ENCODE measurements at places on chromosomes 6 and 20. TPM values are rescaled to one million over a fixed set of nuclear protein-coding genes. Genes with fewer than 3 reads are reported as not detected.

The MEI4 gene
- not detected for total RNA-seq

DNA sequence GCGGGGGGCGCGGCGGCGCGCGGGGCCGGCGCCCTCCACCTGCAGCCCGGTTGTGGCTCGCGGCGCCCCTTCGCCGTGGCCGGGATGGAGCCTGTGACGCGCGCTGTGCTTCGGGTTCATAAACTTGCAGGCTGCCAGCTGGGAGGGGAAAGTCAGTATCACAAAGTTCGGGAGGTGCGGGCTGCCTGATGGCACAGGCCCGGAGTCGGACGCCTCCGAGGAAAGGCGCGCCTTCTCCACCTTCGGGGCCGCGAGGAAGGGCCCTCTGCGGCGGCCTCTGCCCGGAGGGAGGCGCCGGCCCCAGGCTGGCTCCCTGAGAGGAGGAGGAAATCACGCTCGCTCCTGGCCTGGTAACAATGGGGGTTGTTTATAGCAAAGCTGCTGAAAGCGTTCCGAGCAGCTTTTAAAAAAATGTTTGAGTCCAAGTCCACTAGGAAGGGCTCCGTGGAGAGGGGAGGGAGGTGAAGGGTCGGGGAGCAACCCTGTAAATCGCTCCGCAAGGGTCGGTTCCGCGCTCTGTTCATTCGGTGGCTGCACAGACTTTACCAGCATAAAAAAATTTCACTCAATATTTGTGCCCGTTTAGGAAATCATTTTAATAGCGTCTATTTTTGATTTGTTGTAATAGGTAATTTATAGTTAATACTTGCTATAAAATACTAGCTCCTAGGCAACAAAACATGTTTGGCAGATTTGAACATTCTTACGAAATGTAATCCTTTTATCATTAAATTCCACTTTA lies 1.0 kb downstream of the AFDN start:
- peak; percentile 18 for DNase-seq

The MACROD2 gene
- not detected for total RNA-seq

- DNase-seq: no peak
These were observed 57.0 kb upstream of the FRMD1 start for GRCh38 chr6:168136001-168136400.

- DNase-seq: no peak
These were observed 194.0 kb upstream of the EYA4 start for GRCh38 chr6:133047065-133047665.

The RAB22A gene
- 8.2 TPM for total RNA-seq

- DNase-seq: peak; percentile 44
These were observed 41.1 kb upstream of the MAP3K4 start for GRCh38 chr6:160950507-160950906.

GRCh38 chr6:5986861-5987260 lies 19.9 kb downstream of the NRN1 start:
- DNase-seq: no peak

DNA sequence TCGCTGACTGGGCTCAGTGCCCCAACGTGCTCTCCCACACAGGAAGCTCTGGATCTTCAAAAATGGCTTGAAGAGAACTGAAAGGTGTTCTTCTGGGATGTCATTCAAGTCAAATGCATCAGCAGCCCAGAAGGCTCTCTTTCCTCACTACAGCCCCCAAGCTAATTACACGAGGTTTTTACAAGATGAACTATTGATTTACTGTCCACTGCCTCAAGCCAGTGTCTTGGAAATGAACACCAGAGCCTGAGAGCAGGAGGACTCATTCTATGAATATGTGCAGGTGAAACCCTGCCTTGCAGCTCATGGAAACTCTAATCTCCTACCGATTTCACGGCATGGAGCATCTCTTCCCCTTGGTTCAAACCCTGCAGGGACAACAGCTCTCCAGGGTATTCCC lies 98.9 kb upstream of the CST7 start:
- DNase-seq: no peak

GRCh38 chr20:49647550-49647949 lies 66.1 kb downstream of the B4GALT5 start:
- DNase-seq: peak; percentile 62

DNA sequence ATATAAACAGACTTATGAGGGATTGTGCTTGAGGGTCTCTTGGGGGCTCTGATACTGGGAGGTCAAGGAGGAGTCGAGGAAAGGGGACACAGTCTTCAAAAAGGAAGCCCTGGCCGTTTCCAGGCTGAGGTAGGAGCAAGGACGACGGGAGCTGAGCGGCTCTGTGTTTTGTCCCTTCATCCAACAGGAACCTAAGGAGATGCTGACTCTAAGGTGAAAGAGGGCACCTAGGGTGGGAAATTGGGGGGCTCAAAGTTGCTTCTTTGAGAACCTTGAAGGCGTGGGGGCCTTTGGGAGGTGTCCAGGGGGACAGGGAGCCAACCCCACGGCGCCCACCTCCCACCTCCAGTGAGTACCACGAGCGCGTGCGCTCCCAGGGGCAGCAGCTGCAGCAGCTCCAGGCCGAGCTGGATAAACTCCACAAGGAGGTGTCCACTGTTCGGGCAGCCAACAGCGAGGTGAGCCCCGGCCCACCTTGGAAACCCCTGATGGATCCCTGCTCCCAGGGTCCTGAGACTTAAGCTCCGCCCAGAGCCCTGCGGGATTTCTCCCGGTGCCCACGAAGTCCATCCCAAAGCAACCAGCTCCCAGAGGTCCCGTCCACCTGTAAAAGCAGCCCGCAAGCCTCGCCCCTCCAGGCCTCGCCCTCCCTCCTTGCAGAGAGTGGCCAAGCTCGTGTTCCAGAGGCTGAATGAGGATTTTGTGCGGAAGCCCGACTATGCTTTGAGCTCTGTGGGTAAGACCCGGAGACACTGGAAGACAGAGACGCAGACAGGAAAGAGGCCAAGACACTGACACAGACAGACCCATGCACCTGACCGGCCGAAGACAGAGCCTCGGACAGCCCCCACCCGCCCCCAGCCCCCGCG lies 2.9 kb downstream of the SPAG4 start:
- peak; percentile 23 for DNase-seq

DNA sequence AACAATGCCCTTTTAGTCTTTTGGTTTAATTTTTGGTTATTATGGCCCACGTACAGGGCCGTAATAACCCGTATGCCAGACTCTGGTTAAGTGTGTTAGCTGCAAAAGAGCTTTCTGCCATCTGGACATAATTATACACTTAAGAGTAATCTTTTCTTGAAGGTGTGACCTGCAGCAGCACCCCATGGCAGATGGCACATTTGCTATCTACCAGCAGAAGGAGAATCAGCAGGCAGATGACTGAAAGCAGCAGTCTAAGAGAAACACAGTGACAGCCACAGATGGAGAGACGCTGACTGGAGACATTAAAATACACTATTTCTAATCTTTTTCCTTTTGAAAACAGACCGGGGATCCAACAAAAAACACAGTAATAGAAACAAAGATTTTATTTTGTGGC lies 18.7 kb downstream of the ASF1A start:
- DNase-seq: no peak

DNA sequence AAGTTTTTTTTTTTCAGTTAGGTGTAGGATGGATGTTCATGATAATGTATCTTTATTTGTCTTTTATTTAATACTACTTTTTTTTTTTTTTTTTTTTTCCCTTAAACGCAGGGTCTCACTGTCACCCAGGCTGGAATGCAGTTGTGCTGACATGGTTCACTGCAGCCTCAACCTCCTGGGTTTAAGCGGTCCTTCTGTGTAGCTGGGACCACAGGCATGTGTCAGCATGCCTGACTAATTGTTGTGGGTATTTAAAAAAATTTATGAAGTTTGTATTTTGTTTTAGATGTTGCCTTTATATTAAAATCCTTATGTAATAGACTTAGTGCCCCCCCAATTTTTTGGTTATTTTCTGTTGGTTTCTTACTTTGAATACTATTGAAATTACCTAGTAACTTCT lies 42.6 kb downstream of the NCOA3 start:
- peak; percentile 64 for DNase-seq

DNA sequence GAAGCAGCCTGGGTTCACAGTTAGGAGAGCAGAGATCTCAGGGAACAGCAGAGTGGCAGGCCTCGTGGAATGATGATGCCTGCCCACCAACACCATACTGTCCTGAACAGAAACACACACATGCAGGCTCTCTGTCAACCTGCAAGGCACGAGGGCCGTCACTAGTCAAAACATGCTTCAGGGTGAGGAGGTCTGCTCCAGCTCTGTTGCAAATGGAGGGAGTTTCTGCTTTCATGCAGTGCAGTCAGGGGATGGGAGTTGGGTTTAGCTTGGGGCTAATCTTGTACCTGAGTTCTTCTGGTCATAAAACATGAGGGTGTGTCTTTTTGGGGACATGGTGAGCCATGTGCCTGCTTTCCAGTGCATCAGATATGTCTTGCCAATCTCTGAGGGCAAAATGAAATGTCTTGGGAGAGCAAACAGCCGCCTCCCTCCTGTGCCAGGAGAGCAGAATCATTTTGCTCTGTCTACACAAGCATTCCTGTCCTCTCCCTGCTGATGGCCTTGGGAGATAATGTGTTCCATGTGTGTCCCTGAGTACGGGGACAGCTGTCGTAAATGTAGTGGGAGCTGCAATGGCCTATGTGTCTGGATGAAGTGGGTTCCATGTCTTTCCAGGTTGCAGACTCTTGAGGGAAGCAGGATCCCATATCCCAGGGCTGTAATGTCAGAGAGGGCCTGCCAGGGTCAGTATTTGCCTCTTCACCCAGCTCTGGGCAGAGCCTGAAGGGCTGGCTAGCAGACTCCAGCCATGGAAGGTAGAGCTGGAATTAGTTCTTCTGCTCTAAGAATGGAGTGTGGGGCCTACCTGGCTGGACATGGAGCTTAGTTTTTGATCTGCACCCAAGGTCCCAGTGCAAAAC lies 40.6 kb downstream of the MAFB start:
- DNase-seq: no peak

DNA sequence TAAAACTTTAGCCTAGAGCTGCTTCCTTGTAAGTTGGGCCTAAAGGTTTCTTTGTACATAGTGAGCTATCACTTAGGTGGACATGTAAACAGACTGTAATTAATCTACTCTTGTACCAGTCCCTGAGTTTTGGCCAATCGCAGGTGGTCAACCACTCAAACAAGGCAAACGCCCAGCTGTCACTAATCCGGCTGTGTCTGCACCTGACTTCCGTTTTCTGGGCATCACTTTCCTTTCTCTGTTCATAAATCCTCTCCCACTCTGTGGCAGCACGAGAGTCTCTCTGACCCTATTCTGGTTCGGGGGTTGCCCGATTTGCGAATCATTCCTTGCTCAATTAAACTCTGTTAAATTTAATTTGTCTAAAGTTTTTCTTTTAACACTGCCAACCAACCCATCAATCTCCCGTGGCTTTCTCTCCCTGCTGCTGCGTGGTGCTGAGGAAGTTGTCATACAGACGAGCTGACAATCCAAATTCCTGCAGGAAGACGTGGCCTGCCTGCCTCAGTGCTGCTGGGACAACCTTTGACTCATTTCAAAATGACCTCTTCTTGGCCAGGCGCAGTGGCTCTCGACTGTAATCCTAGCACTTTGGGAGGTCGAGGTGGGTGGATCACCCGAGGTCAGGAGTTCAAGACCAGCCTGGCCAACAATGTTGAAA lies 206.3 kb downstream of the QKI start:
- DNase-seq: peak; percentile 7

DNA sequence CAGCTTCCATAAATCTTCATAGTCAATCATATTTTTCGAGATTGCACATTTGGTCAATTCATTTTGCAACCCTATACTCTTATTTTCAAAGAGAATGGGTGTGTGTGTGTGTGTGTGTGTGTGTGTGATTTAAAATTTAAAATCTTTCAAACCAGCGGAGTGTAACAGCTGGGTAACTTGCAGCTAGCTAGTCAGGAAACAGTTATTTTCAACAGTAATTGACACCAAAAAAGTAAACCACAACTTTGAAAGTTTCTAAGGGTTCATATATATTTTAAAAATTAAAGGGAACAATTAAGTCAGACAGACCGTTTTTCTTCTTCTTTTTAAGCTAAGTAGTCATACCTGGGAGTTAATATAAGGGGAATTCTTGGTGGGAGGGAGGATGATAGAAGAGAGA lies 57.0 kb downstream of the PRR18 start:
- no peak for DNase-seq

DNA sequence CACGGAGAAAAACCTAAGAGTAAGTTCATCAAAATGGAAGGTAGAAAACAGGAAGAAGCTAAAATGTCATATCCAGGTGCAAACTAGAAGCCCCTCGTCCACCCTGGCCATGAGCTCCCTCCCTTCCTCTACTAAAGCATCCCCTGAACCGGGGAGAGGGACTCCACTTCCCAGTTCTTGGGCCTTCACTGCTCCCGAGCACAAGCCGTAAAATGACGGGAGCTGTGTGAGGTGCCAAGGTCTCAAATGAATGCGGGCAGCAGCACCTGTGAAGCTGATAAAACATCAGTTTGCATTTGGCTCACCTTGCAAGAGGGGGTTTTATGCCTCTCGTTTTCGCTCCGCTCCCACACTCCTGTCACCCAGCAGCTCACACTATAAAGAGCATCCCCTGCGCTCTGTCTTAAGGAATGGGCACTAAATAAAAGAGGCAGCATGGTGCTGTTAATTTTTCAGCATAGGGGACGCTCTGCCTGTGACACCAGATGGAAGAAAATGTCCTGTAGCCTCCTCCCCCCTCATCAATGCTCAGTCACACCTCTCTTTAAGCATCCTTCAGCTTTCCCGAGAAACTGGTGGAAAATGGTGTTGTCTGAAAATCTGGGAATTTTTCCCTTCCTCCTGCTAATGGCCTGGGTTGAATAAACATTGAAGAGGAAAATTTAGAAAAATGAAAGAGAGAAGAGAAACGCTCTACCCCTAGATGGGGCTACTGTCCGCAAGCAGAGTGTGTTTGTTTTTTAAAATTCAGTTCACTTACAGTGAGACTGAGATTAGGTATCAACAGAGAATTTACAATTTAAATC lies 563.0 kb upstream of the AGPAT4 start:
- no peak for DNase-seq

- DNase-seq: peak; percentile 77
These were observed 698 bp upstream of the LRP11 start for GRCh38 chr6:149864578-149865535.

DNA sequence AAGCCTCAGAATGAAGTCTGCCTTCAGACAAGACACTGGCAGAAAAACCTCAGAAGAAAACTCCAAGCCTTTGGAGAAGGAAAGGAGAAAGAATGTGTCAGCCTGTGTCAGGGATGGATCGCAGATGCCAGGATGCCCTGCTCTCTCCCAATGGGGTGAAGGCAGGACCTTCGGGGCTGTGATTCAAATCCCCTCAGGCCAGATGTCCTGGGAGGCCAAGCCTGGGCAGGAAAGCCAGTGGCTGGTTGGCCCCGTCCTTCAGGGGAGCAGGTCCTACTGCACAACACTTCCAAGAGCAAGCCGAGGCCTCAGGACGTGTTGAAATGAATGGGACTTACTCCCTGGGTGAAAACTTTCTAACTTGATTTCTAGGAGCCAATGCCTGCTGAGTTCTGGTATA lies 36.5 kb downstream of the GJA10 start:
- DNase-seq: no peak

Data from IMR-90 (cell line).